Heart left ventricle (tissue), 16 donors: ENCODE measurements at places on chromosomes 7 and 10.
A peak's percentile ranks its signal among the peaks of the same experiment; 100 is the strongest.

DNA sequence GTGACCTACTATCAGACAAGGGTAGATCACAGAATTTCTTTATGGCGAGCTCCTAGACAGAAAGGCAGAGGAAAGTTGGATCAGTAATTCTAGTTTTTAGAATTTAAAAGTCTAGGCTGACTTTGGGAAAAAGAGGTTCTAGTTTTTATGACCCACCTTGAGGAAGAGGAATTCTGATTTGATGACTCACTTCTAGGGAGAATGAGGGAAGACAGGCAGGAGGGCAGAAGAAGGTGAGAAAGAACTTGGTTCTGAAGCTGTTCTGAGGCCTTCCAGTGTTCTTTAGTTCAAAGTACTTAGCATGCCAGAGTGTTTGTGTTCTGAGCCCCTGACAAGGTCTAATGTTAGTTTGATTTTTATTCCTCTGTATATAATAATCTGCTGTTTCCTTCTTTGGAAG is 97.2 kb downstream of the PODXL start:
- H3K4me3 ChIP-seq: no peak overlapping the region
- no peaks in the 10 kb centered on the region for H3K27me3 ChIP-seq
- peaks cover 28% of the 10 kb centered on the region for H3K36me3 ChIP-seq
- no peak for DNase-seq
- no peak overlapping the region for H3K27ac ChIP-seq

- H3K4me3 ChIP-seq: no peak overlapping the region
- H3K4me1 ChIP-seq: no peaks in the 10 kb centered on the region
- no peaks in the 10 kb centered on the region for H3K27me3 ChIP-seq
- DNase-seq: no peak
- H3K27ac ChIP-seq: no peak overlapping the region
- H3K36me3 ChIP-seq: no peaks in the 10 kb centered on the region
Measured at GRCh38 chr7:112420236-112420861, 29.9 kb upstream of the IFRD1 start.

DNA sequence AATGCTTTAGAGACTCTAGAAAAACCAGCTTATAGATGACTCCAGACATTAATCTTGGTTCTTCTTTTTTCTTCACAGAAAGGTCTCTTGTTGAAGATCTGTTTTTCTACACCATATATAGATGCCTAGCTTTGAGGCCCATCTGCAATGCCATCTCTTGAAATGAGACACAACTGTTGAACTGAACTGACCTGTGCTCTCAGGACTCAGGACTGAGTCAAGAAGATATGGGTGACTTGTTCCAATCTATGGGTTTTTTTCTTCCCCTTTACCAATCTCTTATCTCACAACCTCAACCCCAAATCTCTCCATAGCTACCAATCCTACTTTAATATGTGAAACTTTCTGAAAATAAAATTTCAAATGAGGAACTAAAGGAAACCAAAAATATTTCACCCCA is 194.7 kb downstream of the SNX13 start:
- no peaks in the 10 kb centered on the region for H3K36me3 ChIP-seq
- H3K27ac ChIP-seq: no peak overlapping the region
- no peaks in the 10 kb centered on the region for H3K4me1 ChIP-seq
- DNase-seq: no peak

- DNase-seq: no peak
- H3K4me1 ChIP-seq: no peaks in the 10 kb centered on the region
Measured at GRCh38 chr7:3482147-3482921, 181.3 kb downstream of the SDK1 start.

- peak overlapping the region; percentile 56 for H3K27ac ChIP-seq
- H3K4me1 ChIP-seq: peaks cover 16% of the 10 kb centered on the region
- DNase-seq: no peak
- peaks cover 99% of the 10 kb centered on the region for H3K36me3 ChIP-seq
- no peaks in the 10 kb centered on the region for H3K27me3 ChIP-seq
Measured at GRCh38 chr10:33214174-33214573, 120.3 kb downstream of the NRP1 start.

- DNase-seq: no peak
- no peak overlapping the region for H3K4me3 ChIP-seq
- no peaks in the 10 kb centered on the region for H3K36me3 ChIP-seq
- no peaks in the 10 kb centered on the region for H3K27me3 ChIP-seq
Measured at GRCh38 chr10:117666166-117666565, 123.6 kb downstream of the EMX2 start.
